ENCODE measurements at places on chromosomes 5 and 9. TPM values are rescaled to one million over a fixed set of nuclear protein-coding genes. Genes with fewer than 3 reads are reported as not detected.

DNA sequence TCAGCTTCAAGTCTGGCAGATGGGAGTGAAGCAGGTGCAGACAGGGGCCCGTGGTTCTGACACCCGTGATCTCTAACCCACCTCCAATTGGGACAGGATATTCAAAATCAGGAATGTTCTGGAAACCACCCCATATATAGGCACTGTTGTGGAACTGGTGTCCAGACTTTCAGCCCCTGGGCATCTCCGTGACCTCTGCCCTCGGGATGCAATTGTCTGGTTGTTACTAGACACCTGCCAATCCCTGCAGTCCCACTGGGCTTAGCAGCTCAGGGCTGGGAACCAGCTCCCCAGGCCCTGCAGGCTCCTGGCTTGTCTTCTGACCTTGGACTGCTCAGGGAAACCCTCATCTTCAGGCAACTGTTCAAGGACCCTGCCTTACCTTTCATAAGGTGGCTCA lies 38.8 kb downstream of the NTNG2 start:
- no peaks in the 10 kb centered on the region for H3K36me3 ChIP-seq
- no peak overlapping the region for H3K27ac ChIP-seq
- DNase-seq = no peak
- H3K4me1 ChIP-seq = no peaks in the 10 kb centered on the region
- H3K4me3 ChIP-seq = no peak overlapping the region

- DNase-seq = no peak
- no peaks in the 10 kb centered on the region for H3K36me3 ChIP-seq
- H3K27me3 ChIP-seq = no peaks in the 10 kb centered on the region
- no peaks in the 10 kb centered on the region for H3K4me1 ChIP-seq
- H3K4me3 ChIP-seq = no peak overlapping the region
Measured at GRCh38 chr9:86135371-86135770, 36.0 kb upstream of the GOLM1 start.

GRCh38 chr9:15142878-15143534 lies 164.0 kb downstream of the TTC39B start:
- no peaks in the 10 kb centered on the region for H3K27me3 ChIP-seq
- DNase-seq = no peak
- no peaks in the 10 kb centered on the region for H3K4me1 ChIP-seq
- no peak overlapping the region for H3K4me3 ChIP-seq
- H3K36me3 ChIP-seq = no peaks in the 10 kb centered on the region

The INSL6 gene
- not detected for total RNA-seq

GRCh38 chr5:145856285-145856818 lies 16.5 kb downstream of the GRXCR2 start:
- no peaks in the 10 kb centered on the region for H3K36me3 ChIP-seq
- H3K27ac ChIP-seq = no peak overlapping the region
- no peak for DNase-seq
- H3K4me1 ChIP-seq = no peaks in the 10 kb centered on the region

- H3K27ac ChIP-seq = no peak overlapping the region
- H3K36me3 ChIP-seq = no peaks in the 10 kb centered on the region
- no peaks in the 10 kb centered on the region for H3K4me1 ChIP-seq
- peak; percentile 24 for DNase-seq
- H3K27me3 ChIP-seq = no peaks in the 10 kb centered on the region
Measured at GRCh38 chr9:23123048-23123632, 676.5 kb downstream of the DMRTA1 start.

The ENTPD8 gene
- total RNA-seq = 6.7 TPM

The TAF11L10 gene
- not detected for total RNA-seq

DNA sequence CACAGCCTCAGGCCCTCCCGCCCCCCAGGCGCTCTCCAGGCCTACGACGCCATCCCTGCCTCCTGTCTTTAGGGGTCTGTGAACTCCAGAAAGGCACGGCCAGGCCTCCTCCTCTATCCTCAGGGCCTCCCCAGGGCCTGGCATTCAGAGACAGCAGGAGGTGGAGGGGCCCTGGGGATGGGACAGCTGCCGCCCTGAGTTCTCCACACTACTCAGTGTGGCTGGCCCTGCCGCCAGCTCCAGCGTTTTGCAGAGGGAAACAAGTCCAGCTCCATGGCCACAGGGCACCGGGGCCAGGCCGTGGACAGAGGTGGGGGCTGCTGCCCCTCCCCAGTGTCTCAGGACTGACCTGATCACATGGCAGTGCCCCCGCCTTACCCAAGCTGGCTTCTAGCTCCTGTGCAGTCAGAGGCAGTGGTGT lies 16.4 kb downstream of the SH3GLB2 start:
- no peak overlapping the region for H3K4me3 ChIP-seq
- DNase-seq = no peak
- H3K27ac ChIP-seq = no peak overlapping the region

DNA sequence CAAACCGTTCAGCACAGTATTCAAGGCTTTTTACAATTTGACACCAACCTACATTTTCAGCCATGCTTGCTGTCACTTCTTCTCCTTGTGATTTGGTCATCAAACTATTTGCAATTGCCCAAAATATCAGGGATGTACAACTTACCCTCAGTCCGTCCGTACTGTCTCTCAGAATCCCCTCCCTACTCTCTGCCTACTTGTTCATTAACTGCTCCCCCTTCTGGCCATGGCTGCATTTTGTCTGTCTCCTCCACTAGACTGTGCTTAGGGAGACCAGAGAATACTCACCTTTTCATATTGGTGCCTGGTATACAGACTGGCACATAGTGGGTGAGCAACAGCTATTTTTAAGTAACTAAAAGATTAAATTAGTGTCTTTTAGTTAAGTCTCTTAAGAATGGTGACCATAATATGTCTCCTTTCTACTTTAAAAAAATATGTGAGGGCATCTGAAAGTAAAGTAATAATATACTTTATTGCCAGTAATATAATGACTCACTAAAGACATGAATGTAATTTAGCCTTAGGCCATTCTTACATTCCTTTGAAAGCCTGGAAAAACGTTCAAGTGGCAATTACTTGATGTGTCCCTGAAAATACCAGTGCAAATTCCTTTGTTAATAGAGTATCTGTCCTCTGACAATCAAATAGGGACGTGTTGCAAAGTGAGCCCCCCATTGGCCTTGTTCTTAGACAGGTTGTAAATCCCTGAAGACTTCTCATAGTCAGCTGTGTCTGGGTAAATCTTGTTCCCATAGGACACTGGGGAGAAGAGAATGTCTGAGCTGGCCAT lies 27.8 kb downstream of the PRLR start:
- H3K4me1 ChIP-seq = peaks cover 16% of the 10 kb centered on the region
- H3K27ac ChIP-seq = no peak overlapping the region
- no peak for DNase-seq
- no peaks in the 10 kb centered on the region for H3K27me3 ChIP-seq

DNA sequence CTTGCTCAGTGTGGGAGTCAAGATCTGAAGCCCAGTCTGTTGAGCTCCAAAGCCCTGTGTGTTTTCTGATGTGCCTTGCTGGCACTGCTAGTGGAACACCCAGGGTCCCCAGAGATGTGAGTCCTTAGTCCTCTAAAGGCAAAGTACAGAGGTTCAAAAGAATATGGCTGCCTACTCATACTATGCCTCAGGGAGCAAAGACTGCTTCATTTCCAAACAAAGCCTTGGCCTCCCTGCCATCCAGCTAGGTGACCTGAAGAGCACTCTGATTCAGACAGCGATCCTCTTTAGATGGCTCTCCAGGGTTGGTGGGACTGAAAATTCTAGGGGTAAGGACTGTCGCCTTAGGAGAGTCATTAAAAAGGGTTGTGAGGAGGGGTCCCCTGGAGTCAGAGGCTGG lies 2.0 kb downstream of the PRLR start:
- no peaks in the 10 kb centered on the region for H3K36me3 ChIP-seq
- no peak overlapping the region for H3K27ac ChIP-seq
- no peaks in the 10 kb centered on the region for H3K4me1 ChIP-seq
- H3K4me3 ChIP-seq = no peak overlapping the region
- DNase-seq = no peak
- no peaks in the 10 kb centered on the region for H3K27me3 ChIP-seq
